MV-4-11 (cell line): ENCODE measurements at places on chromosomes 13 and 19.

DNA sequence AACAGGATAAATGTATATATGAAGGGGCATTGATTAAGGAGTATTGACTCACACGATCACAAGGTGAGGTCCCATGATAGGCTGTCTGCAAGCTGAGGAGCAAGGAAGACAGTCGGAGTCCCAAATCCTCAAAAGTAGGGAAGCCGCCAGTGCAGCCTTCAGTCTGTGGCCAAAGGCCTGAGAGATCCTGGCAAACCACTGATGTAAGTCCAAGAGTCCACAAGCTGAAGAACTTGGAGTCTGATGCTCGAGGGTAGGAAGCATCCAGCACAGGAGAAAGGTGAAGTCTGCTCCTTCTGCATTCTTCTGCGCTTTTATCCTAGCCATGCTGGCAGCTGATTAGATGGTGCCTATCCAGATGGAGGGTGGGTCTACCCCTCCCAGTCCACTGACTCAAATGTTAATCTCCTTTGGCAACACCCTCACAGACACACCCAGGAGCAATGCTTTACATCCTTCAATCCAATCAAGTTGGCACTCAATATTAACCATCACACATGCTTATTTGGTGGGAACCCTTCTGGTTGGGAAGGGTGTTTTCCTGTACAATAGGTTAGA is 55.1 kb downstream of the SLAIN1 start:
- DNase-seq, result no peak

- DNase-seq, result peak; percentile 35
These were observed 705 bp downstream of the STXBP2 start for GRCh38 chr19:7637374-7638256.

DNA sequence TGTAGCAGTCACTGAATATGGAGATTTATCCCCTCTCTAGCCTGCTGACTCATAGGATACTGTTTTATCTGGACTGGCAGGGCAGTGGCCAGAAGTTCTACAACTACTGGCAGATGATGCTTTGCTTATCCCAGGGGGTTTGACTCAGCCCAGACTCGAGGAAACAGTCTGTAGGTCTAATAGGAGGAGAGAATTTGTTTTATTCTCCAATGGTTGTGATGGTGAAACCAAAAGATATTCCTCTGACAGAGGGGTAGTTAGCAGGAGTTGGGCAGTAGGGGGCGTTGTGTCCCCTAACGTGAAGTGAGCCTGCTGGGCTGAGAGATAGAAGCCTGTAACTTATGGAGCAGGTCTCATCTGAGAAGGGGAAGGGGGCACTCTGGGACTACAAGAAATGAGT is 74.9 kb downstream of the WTIP start:
- no peak for DNase-seq

DNA sequence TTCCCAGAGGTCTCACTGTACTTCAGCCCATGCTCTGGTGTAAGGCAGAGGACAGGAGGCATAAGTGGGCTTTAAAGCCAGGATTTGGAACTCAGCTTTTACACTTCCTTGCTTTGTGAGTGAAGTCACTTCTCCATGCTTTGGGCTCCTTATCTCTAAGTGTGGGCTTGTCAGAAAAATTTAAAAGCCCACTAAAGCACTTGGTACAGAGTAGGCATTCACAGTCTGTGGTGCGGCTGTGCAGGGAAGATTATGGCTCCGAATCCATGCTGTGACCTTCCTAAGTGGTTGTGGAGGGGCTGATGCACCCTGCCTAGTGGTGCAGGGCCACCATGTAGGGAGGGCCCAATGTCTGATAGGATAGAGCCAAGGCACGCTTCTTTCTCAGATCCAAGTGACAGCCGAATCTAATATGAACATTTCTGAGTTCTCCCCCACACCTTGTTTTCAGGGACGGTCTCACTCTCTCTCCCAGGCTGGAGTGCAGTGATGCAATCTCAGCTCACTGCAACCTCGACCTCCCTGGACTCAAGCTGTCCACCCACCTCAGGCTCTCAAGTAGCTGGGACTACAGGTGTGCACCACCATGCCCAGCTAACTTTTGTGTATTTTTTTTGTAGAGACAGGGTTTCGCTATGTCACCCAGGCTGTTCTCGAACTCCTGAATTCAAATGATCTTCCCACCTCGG is 6.9 kb downstream of the TIMM29 start:
- no peak for DNase-seq

- DNase-seq, result no peak
These were observed 289.9 kb downstream of the RFC3 start for GRCh38 chr13:34107806-34108205.

DNA sequence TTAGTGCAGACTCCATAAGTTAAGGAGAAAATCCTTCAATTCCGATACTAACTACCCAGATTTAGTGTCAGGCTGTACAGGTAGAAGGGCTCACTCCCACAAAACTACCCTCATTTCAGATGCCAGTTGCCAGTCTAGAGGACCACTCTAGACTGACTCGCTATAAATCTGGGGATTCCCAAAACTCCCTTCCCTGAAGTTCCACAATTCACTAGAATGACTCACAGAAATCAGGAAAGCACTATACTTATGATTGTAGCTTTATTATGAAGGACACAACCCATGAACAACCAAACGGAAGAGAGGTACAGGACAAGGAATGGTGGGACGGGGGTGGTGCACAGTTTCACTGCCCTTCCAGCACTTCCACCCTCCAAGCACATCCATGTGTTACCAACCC is 321.2 kb downstream of the DIAPH3 start:
- no peak for DNase-seq

DNA sequence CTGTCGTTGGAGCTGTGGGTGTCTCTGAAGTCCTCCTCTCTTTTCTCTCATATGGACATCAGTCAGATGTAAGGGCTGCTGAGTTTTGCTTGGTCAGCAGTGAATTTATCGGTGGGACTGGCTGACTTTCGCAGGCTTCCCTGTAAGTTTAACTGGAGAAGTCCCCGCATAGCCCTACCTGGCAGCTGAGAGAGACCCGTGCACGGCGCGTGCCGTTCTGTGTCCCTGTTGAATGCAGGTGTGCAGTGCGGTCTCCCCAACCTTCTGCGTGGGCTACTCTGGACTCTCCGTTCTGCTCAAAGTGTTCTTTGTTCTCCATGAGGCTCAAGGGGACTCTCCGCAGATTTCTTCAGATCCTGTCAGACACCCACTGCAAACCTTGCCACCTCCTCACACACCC is 252.9 kb downstream of the COL4A1 start:
- no peak for DNase-seq

DNA sequence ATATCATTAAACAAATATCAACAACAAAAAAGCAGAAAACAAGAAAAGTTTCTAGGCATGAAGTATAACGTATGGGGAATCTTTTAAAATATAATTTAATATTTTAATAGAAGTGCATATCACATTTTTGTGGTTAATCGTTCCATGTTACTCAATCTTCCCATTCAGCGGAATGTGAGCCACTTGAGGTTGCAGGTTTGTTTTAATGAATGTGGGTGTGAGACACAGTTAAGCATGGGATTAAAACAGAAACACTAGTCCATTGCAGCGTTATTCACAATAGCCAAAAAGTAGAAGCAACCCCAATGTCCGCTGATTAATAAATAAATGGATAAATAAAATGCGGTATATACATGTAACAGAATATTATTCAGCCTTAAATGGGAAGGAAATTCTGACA is 146.0 kb downstream of the NDFIP2 start:
- DNase-seq, result no peak

DNA sequence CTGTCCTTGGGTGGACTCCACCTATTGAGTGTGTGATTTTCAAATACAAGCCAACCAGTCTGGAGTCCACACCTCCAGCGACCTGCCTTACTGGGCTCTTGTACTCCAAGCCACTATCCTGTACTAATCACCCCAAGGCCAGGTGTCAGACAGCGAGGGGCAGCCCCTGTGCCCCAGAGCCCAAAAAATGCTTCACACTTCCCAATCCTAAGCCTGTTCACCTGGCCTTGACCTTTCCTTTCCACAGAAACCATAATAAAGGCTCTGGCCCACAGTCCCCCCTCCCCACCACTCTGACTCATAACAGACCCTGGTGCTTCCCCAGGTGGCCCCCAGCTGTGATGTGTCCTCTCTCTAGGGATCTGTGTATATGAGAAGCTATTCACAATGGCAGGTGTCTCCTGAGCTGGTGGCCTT is 3.9 kb downstream of the CD209 start:
- DNase-seq, result no peak

DNA sequence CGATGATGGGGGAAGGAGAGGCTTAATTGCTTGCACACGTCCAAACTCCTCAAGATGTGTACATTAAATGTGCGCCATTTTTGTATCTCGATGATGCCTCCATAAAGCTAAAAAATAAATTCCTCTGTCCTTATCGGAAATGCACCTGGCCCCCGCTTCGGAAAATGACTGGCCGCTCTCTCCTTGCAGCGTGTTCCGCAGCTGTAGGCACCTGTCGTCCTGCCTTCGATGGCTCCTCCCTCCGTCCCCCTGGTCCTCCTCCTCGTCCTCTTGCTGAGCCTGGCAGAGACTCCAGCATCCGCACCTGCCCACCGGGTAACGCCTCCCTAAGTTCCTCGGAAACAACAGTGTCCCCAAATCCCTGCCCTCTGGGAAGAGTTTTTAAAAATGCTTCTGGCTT is 1.1 kb downstream of the GALP start:
- no peak for DNase-seq

DNA sequence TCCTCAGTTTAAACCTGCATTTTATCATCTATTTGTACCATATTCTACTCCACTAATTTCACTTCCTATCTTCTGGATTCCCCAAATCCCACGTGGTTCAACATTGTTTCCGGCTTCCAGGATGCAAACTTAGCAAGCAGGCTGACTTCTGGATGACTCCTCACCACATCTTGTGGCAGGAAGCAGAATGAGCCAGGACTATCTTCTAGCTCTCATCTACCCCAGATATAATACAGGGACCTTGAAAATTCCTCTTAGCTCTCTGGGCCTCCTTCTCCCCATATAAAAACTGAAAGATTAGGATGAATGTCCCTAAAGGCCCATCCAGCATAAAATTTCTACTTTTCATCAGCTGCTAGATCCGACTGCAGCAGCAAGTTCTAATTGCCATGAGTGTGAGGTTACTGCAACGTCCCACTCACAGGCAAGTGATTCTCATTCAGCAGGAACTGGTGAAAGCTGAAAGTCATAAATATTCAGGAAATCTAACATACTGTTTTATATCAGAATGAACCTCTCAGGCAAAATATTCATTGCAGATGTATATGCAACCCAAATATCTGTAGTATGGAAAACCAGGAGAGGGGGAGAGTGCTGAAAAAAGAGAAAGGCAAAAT is 93.4 kb downstream of the KCTD12 start:
- peak; percentile 94 for DNase-seq

DNA sequence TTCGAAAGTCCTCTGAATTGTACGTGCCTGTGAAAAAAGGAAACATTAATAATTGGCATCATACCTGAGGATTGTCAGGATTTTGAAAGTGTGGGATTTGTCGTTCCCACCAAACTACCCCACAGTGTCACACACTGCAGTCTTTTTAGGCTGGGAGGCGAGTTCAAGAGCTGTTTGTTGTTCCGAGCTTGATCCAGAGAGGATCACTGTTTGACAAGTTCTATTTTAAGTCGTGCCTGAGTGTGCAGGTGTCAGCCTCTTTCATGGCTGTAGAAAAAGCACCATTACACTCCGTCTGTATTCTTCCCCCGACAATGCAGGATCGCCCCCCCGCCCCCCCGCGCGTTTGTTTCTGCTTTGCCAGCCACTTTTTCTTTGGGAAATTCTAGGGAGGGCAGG is 635 bp upstream of the NBEA start:
- no peak for DNase-seq

- peak; percentile 93 for DNase-seq
These were observed 23.4 kb downstream of the MBD3L2B start for GRCh38 chr19:6997679-6998445.

- DNase-seq, result no peak
These were observed 4.8 kb upstream of the HIPK4 start for GRCh38 chr19:40394816-40395210.

GRCh38 chr19:29098863-29099481 is 114.0 kb downstream of the UQCRFS1 start:
- DNase-seq, result no peak

DNA sequence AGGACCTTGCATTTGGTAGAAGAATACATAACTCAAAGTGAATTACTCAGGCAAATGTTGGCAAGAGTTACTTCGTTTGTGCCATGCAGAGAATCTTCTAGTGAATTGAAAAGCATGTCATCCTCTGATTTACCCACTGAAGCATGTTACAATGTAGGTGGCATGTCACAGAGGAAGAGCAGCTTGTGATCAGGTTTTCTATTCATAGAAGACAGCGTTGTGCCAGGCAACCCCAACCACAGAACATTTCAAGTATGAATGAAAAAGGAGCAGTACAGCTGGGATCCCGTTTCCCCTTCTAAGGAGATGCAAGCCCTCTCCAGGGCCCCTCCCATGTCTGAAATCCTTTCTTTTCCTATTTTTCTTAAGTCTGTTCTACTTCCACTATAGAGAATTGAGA is 6.0 kb upstream of the KATNAL1 start:
- peak; percentile 50 for DNase-seq

- no peak for DNase-seq
These were observed 646 bp upstream of the SLC10A2 start for GRCh38 chr13:103066781-103067345.

DNA sequence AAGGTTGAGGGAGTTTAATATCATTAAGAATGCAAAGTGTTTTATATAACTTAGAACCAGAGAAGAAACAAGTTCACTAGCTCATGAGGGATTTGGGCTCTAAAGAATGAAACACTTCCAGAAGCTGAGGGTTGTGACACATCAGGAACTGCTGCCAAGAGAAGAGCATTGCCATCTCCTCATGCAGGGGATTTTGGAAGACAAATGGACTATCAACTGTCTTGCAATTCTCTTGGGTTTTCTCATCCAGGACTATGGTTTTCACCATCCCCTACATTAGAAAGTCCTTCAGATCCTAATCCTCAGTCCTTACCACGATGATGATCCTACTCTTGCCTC is 59.7 kb upstream of the KL start:
- DNase-seq, result no peak

DNA sequence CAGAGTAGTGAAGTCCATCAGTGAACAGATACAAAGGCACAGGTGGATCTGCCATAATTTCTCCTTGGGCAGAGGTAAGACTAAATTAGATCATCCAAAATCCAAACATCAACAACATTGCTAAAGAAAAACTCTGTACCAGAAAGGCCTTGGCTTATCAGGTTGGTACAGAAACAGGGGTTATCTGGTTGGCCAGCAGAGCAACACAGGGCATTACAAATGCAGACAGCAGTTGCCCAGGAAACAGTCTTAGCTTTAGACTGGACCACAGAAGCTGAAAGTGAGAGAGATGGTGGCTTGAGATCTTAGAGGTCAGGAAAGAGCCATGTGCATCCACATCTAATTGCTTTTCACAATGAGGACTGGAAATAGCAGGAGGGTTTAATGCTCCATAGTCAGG is 26.6 kb upstream of the DGKH start:
- DNase-seq, result no peak

- DNase-seq, result no peak
These were observed 82.6 kb downstream of the KATNAL1 start for GRCh38 chr13:30224732-30225131.

- no peak for DNase-seq
These were observed 4.9 kb upstream of the NECTIN2 start for GRCh38 chr19:44841231-44841630.
